LoVo (cell line): ENCODE measurements at places on chromosomes 5 and 9.

DNA sequence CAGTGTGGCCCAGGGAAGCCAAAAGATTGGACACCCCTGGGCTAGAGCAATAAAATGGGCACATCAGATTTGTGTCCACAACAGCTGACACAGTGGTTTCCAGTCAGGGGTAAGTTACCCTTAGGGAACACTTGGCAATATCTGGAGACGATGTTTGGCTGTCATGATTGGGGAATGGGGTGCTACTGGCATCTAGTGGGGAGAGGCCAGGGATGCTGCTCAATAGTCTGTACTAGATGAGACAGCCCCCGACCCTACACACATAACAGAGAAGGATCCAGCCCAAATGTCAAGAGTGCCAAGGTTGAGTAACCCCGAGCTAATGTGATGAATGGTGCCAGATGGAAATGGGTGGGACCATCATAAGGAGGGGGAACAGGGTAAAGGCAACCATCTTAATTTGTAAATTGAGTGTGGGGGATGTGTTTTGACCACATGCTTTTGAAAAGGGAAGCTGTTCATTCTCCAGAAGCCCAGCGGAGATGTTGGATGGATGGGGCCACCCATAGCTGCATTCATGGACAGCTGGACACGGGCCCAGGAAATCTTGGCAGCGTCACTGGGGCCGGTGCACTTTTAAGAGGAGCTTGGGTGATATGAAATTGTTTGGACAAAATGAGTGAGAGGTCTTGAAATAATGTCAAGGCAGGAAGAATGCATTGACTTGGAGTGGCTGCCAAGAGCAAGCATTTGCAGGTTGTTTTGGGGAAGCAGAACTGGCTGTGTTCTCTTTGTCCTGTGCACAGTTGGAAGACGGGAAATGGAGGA, 33.4 kb downstream of the SYK start:
- no peak for DNase-seq

DNA sequence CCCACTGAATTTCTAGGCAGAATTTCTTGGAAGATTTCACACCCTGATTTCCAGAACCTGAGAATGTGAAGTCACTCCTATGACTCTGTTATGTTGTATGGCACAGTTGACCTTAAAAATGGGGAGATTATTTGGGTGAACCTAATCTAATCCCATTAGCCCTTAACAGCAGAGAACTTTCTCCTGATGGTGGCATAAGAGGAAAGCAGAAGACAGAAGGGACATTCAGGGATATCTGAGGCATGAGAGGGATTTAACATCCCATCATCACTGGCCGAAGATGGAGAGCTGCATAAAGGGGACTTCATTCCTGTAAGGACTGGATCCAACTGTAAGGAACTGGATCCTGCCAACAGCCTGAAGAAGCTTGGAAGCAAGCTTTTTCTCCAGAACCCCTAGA, 119.2 kb downstream of the ZNF622 start:
- no peak for DNase-seq

DNA sequence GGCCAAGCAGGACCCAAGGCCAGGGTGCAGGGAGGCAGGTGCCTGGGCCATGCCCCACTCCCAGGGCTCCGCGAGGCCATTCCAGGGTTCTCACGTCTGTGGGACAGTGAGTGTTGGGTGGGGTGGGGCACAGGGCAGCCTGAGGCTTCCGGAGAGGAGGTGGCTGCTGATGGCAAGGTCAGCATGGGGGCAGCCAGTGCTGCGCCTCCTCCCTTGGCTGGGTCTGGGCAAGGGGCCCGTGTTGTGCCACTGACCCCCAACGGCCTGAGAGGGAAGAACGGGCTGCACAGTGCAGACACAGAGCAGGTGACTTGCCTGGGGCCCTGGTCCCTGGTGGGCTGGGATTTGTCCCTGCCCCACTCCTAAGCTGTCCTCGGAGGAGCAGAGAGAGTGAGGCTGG, 82.1 kb downstream of the RXRA start:
- DNase-seq = no peak

DNA sequence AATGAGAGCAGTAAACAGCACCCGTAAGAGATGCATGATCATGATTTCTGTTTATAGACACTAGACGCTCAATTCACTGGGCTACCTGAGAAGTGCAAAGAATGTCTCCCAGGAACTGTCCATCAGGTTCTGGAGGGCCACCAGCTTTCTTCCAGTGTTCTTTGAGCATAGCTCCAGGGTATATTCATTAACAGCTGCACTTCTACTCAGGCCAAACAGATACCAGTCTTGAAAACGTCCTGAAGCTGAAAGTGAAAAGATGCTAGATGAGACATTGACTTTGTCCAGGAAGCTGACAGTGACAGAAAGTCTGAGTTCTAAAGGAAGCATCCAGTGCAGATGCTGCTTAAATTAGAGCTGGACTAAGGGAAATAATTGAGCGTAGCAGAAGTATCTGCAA, 488.7 kb upstream of the TYRP1 start:
- no peak for DNase-seq

DNA sequence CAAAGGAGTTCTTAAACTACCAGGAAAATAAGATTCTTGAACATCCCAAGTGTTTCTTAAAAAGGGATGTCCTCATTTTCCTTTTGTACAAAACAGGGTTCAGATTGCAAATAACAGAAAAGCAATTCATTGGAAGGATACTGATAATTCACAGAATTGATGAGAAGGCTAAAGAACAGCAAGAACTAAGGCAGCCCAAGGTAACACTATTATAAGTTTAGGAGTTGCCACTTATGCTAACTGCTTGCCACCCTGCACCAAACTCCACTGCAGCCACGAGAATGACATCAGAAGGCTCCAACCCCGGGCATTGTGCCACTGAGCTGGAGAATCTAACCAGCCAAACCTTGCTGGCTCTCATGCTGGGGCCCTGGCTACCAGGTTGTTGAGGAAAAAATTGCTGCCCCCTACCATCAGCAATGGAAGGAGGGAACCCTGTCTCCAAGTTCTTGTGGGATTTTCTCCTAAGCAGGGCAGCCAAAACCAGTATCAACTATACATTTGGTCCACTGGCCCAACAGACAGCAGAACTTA, 123.4 kb downstream of the ARL15 start:
- DNase-seq = no peak

DNA sequence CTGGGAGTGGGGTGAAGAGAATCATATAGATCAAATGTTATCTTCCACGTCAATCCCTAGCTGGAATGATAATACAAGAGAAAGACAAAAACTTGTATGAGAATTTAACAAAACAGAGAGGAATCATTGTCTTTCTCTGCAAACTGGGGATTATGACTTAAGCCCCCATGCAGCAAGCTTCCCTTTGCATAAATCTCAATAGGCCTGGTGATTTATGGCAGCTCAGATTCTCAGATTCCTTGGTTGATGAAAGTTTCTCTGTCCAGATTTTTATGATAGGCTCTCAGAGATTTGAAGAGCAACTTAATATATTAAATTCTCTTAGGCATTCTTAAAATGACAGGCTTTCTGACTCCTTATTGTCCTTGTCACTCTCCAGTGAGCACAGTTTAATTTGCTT, 56.0 kb downstream of the RASGRF2 start:
- DNase-seq = no peak

DNA sequence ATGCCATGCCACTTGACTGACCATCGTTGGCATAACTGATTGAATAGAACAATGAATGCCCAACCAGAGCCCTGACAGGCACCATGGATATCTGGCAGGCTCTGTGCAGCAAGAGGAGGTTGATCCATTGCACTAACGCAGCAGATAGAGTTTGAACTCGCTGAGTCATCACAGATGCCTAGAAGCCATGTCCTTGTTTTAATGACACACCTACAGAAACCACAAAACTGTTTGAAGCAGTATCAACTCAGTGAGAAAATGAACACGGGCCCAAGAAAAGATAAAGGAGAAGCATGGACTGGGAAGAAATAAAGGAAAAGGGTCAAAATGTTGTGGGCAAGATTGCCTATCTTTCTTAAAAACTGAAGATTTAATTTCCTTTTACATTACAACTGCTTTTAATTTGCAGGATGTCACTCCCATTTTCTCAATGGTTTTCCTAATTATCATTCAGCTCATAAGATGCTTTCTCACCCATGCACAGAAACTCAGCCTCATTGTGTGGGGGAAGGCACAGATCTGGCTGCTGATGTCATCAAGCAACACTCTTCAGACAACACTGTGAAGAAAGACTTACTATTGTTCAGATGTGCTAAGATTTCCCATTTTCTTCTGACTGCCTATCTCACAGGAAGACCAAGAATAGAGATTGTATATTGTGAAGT, 129.0 kb downstream of the PIK3R1 start:
- peak; percentile 63 for DNase-seq

GRCh38 chr9:125593581-125594222, 113.3 kb downstream of the MAPKAP1 start:
- no peak for DNase-seq

DNA sequence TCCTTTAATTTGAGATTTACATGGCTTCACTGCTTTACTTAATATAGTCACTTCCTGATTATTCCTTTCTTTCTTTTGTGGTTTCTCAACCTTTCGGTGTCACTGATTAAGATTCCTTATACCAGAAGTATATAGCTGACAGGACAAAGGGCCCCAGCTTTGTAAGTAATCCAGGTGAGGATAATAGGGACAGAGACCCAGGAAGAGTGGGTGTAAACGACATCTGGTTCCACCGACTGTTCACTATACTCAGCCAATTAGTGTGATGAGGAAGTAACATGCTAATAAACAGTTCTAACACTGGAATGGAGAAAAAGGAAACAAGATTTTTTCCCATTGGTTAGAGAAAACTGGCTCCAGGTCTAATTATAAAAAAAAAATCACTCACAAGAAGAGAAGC, 286.3 kb upstream of the EFNA5 start:
- no peak for DNase-seq

GRCh38 chr5:102767862-102768261, 12.8 kb downstream of the PAM start:
- DNase-seq = no peak

DNA sequence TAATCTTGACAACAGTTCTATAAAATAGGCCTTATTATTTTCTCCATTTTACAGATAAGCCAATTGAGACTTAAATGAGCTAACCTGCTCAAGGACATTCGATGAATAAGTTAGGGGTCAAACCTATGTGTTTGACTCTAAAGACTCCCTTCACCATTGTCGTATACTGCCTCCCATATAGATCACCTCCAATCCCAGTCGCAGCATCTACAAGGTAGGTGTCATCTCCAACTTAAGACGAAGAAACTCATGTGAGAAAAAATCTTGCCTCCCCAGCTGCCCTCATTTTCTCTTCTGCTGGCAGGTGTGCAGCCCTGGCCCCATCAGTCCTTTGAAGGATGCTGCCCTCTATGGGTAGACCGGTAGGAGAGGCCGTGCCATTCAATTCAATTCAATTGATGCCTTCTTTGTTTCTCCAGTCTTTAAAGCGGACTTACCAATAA, 75.2 kb upstream of the SMARCA2 start:
- DNase-seq = no peak

DNA sequence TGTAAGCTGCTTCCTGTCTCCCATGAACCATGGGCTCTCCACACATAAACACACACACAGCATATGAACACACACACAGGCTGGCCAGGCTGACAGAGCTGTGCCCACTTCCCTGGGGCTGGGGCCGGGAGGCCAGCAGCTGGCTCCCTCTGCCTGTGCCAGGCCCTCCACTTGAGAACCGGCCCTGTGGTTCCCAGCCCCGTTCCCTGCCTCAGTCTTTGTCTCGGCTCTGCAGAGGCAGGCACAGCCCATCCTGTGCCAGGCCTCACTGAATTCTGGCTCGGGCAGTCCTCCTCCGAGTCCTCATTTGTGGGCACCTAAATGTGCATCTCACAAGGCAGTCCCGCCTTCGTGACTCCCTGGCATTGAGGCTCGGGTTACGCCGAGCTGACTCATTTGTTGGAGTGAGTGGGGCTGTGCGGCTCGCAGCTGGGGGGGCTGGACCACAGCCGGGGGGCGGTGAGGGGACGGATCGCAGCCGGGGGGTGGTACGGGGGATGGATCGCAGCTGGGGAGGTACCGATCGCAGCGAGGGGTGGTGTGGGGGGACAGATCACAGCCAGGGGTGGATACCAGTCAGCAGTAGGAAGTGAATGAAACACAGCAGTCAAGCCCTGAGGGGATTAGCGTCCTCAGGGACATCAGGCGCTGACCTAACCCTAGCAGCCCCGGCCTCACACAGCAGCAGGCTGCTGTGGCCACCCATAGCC, 72.3 kb downstream of the PSMB7 start:
- DNase-seq = no peak

- no peak for DNase-seq
These were observed 2.1 kb downstream of the MAMDC4 start for GRCh38 chr9:136854113-136854841.

- DNase-seq = no peak
These were observed 53.6 kb downstream of the GIN1 start for GRCh38 chr5:103066326-103066725.

DNA sequence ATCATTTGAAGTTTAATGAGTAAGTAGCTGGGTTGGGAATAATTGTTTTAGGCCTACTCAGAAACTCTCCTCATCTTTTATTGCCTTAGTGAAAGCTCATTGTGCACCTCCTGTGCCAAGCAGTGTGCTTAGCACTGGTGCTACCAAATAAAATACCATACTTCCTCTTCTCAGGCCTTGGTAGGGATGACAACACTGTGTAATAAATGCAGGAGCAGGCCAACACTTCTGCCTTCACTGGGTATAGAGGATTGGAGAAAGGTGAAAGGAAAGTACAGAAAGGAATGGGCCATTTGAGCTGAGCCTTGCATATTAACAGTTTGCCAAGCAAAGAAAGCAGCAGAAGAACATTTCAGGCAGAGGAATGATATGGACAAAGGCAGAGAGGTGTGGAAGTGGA, 285.7 kb downstream of the NR3C1 start:
- no peak for DNase-seq

DNA sequence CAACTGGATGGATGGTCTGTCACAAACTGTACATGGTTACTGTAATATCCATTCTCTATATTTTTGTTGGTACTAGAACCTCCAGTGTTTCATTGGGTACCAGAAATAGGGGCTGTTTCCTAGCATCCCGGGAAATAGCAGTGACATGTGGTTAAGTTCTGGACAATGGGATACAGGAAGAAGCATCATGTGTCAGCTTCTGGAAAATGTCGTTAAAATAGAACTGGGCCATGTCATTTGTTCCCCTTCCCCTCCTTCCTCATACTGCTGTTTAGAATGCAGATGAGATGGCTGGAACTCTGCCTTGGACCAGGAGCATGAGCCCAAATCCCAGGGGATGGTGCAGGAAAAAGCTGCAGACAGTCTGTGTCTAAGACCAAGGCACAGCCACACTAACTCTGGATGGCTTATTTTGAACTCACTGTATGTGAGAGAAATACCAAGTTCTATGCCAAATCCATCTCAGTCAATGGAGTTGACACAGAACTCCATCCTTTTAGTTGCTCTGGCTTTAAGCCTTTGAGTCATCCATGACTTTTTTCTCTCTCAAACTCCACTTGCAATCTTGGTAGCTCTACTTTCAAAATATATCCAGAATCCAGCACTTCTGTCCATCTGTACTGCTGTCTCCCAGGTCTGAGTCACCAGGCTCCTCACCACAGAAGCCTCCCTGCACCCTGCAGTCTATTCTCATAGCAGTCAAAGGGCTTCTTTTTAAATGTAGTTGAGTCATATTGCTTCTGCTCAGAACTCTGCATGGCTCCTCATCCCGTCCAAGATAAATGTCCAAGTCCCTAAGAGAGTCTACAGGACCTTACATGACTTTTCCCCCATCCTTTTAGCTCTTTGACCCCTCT, 184.2 kb downstream of the NSG2 start:
- DNase-seq = no peak
